EL (cell line): ENCODE measurements at places on chromosomes 11 and 22.
A peak's percentile ranks its signal among the peaks of the same experiment; 100 is the strongest.

DNA sequence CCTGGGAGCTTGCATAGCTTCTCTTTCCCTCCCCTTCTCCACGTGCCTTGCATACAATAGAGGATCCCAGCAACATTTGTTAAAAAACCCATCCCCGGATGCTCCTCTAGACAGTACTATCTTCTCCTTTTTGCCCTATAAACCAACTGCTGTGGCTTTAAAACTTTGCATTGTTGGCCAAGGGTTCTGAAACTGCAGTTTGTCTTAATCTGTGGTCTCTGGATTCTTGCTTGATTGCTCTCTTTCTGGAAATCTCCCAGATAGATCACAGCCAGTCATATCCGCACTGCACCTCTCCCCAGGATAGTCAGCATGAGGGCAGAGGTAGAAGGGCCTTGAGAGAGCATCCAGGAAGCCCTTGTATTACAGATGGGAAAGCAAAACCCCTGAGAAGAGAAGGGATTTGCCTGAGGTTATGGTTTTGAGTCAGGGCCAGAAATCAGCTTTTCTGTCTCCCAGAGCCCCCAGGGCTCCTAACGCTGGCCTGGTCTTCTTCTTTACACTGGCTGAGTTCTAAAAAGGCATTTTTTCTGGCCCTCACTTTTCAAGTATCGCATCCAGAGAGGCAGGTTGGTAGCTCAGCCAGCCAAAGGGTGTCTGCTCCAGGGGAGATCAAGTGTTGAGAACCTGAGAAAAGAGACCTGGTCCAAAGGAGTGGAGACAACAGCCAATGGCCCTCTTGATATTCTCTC, 70.6 kb downstream of the ADM start:
- peak; percentile 96 for DNase-seq

DNA sequence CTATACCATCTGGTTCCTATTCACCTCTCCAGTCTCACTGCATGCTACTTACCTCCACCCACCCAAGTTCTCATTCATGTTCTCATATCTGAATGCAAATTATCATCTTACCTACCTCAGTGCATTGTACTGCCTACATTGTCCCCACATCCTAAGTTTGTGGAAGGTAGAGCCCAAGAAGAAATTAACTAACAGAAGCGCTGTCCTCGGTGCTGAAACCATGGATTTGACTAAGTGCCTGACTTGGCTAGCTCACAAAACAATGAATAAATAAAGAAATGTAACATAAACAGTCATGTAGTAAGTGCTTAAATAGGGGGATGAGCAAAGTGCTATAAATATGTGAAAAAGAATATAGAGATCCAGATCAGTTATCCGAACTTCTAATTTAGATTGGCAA, 63.2 kb downstream of the GRIA4 start:
- peak; percentile 34 for DNase-seq

DNA sequence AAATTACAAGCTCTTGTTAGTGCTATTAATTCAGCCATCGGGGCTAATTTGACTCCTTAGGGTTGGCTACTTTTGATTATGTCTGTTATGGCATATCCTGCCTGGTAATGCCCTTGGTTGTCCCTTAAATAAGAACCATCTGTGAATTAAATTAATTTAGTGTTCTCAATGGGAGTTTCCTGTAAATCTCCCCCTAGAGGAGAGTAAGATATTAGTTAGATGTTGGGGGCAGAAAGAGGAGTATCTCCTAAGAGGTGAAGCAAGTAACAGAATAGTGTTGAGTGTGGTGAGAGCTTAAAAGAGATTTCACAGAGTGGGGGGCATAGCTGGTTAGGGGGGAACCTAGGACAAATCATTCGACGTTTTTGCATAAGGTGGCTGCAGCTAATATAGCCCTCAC, 1126.9 kb downstream of the JRKL start:
- DNase-seq: no peak

GRCh38 chr11:72741849-72742512, 10.2 kb downstream of the ARAP1 start:
- no peak for DNase-seq

- no peak for DNase-seq
Measured at GRCh38 chr11:30489511-30489910, 96.6 kb downstream of the MPPED2 start.

GRCh38 chr11:129992161-129992944, 10.3 kb downstream of the PRDM10 start:
- DNase-seq: peak; percentile 4

- DNase-seq: no peak
Measured at GRCh38 chr11:575313-575995, 816 bp upstream of the PHRF1 start.

- no peak for DNase-seq
Measured at GRCh38 chr11:123535401-123535800, 105.3 kb downstream of the GRAMD1B start.

- no peak for DNase-seq
Measured at GRCh38 chr11:2215230-2215560, 43.6 kb upstream of the TH start.

DNA sequence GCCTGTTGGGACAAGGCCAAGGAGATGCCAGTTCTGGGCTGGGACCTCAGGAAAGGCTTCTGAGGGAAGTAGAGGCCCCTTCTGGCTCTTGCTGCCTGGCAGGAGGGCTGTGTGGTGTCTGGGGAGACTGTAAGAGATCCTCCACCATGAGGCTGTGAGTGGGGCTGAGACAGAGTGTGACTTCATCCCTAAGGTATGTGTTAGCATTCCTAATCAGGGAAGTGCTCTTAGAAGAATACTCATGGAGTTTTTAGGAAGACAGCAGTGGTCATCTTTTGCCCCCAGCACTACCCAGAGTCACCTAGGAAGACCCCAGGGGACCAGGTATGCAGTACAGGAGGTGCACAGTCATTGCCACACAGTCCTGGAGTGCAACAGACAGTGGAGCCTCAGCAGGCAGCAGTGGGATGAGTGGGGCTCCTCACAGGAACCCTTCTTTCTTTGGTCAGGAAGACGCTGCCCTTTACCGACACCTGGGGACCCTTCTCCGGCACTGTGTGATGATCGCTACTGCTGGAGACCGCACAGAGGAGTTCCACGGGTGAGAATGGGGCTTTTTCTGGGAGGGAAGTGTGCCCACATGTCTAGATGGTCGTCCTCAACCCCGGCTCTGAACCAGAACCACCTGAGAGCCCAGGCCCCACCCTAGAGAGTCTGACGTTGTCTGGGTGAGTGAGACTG, 2.8 kb downstream of the RIC8A start:
- peak; percentile 93 for DNase-seq

DNA sequence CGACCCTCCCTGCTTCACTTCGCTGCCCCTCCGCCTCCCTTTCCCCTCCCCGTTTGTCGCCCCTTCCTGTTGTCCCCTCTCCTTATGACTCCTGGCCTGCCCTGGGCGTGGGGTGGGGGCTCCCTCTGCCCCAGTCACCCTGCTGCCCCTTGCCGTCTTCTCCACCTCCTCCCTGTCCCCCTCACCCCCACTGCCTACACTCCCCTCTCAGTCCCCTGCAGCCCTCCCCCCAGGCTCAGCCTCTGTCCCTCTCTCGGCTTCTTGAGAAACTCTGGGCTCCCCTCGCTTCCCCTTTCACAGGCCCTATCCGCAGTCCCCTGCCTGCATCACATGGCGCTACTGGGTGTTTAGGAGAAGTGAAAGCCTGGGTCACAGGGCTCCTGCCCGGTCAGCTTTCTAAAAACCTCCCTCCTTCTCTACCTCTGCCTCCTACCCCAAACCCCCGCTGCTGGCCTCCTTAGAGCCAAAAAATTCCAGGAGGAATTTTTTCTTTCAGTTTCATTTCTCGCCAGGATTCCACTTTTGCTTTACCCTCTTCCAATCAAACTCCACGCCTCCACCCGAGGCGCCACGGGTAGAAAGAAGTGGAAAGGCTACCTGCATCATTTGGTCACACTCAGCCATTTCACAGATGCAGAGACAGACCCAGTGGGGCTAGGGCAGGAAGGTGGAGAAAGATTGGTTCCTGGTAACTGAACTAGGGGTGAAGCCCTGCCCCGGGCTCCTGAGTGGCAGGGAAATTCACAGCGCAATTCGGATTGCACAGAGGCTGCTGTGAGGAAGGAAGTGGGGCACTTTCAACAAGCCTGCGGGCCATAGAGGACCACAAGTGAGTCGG, at the start of gene SLC15A3:
SLC15A3 (minus strand) TSS at position 273 of the 838 bp plus-strand sequence. CDS start 625 bp downstream, outside the sequence.
- DNase-seq: peak; percentile 72

- DNase-seq: no peak
Measured at GRCh38 chr22:19195796-19196731, 17.5 kb upstream of the SLC25A1 start.

- no peak for DNase-seq
Measured at GRCh38 chr11:44870181-44870580, 80.5 kb downstream of the TP53I11 start.

DNA sequence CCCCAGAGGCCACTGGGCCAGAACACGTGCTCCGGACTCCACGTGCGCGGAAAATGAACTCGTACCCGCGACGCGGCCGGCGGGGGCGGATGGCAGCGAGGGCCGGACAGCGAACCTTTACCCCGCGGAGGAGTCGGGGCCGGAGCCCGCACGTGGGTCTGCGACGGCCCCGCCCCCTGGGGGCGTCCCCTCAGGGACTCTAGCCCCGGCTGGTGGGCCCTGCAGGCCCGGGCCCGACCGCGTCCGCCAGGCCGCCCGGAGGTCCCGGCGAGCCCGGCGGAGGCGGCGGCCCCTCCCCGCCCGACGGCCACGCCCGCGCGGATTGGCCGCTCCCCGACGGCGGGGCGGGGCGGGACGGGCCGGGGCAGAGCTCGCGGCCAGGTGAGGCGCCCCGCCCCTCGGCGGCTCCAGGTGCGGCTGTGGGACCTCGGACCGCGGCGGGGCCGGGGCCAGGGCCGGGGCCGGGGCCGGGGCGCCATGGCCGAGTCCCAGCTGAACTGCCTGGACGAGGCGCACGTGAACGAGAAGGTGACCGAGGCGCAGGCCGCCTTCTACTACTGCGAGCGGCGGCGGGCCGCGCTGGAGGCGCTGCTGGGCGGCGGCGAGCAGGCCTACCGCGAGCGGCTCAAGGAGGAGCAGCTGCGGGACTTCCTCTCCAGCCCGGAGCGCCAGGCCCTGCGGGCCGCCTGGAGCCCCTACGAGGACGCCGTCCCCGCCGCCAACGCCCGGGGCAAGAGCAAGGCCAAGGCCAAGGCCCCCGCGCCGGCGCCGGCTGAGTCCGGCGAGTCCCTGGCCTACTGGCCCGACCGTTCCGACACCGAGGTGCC, at the start of gene FAM83F:
FAM83F (plus strand) TSS at position 389 of the 827 bp plus-strand sequence; CDS start at position 478, 89 bp downstream.
- no peak for DNase-seq

DNA sequence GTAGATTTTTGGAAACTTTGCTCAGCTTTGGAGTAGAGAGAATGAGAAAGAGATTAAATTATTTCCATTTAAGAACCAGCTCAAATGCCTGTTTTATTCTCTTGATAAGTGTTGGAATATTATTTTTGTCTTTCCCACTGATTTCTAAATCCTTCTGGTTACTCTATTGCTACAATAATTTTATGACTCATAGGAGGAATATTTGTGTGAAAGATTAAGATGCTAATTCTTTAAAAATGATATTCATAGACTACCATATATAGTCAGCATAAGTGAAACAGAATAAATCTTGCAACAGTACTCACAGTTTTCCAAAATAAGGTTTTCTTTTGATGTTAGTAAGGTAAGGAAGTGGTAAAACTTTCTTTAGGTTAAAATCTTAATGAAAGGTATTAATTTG, 60.9 kb downstream of the YAP1 start:
- peak; percentile 74 for DNase-seq

GRCh38 chr11:199004-199581, 6.2 kb downstream of the SCGB1C1 start:
- DNase-seq: no peak

GRCh38 chr22:35230417-35230816, 26.9 kb upstream of the HMGXB4 start:
- no peak for DNase-seq

- DNase-seq: peak; percentile 12
Measured at GRCh38 chr11:131675121-131675888, 304.9 kb downstream of the NTM start.

GRCh38 chr22:41075946-41076345, 16.4 kb upstream of the EP300 start:
- DNase-seq: no peak

GRCh38 chr11:126834573-126834972, 166.0 kb downstream of the KIRREL3 start:
- DNase-seq: no peak

DNA sequence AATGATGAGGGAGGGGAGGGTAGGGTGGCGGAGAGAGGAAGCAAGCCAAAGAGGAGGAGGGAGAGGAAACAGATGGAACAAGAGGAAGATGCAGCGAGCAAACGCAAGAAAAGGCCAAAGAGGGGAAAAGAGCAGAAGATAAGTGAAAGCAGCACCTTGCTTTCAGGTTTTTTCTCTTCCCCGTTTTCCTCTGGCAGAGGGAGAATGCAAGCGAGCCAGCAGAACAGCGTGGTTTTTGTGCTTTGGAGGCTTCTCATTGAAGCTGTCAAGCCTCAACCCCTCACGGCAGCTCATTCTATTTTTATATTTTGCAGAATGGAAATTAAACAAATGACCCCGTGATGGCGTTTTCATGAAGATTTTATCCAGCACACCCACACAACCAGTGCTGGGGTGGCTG, 67.1 kb upstream of the GRAMD1B start:
- no peak for DNase-seq

- DNase-seq: peak; percentile 57
Measured at GRCh38 chr22:44702479-44703198, 635 bp downstream of the PRR5 start.

DNA sequence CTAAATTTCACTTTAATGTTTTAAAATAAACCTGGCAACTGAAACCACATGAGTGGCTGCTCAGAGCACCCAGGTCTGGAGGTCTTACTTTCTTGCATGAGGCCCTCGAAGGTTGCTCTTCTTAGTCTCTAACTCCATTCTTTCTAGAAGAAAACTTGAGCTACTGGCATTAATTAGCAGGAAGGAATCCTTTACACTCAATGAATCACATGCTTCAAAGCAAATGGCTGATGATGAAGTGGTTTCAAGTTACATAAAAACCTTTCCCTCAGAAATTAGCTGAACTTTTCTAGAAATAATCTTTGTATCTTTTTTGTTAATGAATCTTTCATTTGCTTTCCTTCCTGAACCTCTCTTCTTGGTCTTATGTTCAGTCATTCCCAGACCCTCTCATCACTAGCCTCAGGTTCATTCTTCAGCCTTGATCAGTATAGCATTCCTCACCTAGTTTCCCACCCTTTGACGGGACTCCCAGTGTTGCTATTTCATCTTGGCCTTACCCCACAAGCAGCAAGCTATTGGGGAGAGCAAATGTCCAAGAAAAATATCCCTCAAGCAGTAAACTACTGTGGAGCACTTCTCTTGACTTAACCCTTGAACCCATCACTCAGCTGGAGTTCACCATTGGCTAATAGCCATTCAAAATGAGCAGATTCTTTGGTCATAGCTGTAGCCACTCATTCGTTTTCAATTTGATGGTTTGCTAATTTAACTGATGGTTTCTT, 75.1 kb downstream of the INSC start:
- DNase-seq: no peak

DNA sequence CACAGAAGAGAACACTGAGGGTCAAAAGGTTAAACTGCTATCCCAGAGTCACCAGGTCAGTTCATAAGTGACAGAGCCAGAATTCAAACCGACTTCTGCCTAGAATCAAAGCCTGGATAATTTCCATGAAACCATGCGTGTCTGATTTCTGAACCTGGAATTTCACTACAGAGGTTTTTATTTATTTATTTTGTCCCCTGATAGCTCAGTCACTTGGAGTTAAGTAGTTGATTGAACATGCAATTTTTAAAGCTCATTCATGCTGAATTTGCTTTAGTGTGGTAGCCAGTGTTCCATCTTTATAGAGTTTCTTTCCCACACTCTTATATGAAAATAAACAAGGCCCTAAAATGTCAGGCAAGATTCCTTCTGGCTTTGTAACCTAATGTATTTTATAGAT, 93.2 kb downstream of the NAV2 start:
- DNase-seq: no peak
